ENCODE measurements at places on chromosomes 16 and 17.

DNA sequence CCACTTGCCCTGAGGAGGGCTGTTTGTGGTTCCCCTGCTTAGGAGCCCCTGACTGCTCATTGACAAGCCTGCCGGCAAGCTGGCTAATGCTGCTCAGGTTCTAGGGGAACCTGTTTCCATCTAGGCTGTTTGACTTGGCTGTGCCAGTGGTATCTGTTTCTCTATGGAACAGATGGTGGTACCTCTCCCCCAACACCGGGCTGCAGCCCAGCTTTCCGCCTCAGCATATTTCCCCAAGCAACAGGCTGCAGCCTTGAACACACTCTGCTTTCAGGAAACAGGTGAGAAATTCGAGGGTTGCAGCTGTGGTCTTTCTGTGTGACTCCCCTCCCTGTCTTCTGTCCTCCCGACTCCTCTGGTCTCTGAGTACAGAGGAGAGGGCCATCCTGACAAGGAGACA is 132.3 kb downstream of the TMEM132E start:
- DNase-seq: no peak

DNA sequence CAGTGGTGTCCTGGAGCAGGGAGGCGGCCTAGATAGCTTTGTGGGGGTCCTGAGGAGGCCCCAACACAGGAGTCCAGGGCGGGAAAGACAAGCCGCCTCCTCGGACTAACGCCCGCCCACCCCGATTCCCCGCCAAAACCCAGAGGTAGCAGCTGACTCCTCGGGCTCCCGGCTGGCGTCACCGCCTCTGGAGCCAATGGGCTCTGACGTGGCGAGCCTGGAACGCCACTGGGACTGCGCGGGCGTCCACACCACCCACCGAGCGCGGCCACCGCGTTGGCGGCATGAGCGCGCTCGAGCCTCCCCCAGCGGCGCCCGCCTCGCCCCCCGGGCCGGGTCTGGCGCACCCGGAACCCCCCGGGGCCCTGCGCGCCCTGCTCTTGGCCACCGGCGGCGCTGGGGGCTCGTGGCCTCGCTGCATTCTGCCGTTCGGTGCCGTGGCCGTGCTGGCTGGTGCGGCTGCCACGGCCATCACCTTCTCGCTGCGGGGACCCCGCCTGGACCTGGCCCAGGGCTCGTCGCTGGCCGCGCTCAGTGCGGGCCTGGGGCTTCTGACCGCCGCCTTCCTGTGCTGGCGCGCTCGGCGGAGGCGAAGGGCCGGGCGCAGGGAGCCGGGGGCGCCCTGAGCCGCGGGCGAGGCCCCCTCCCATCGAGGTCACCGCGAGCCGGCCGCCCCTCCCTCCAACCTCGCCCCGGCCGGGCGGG is 3.4 kb upstream of the NTN3 start:
- DNase-seq: peak; percentile 87

GRCh38 chr17:8611137-8611536 is 19.4 kb downstream of the MYH10 start:
- no peak for DNase-seq

DNA sequence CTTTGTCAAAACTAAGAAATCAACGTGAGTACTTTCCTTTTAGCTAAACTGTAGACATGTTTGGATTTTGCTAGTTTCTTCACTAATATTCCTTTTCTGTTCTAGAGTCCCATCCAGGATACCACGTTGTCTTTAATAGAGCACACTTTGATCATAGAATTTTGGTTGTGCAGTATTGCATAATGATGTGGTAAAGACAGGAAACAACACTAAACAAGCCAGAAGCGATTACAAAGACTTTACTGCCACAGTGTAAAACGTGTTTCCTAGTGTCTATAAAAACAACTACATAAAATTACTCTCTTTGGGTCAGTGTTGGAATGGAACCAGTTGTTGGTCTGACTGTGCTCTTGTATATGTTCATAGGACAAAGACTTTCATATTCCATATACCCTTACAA is 19.3 kb downstream of the SHISA9 start:
- DNase-seq: no peak

DNA sequence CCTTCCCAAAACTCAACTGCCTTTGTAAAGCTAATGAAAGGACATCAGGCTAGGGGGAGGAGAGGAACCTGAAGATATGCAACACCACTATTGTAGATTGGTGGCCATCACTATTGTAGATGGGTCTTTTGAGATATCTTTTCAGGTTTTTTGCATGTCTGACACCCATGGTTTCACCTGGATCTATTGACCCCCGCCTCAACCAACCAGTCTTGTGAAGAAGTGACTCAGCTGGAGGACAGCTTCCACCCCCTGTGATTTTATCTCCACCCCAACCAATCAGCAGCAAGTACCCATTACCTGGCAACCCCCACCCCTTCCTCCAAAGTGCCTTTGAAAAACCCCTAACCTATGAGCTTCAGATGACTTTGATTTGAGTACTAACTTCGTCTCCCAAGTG is 382.6 kb upstream of the GOT2 start:
- no peak for DNase-seq

GRCh38 chr17:50026837-50027171 is 29.1 kb upstream of the ITGA3 start:
- DNase-seq: peak; percentile 91
